Activated CD4-positive, alpha-beta memory T cell treated with anti-CD3 and anti-CD28 coated beads for 36 hours (primary cell): ENCODE measurements at places on chromosomes 1 and 21. TPM values are rescaled to one million over a fixed set of nuclear protein-coding genes. Genes with fewer than 3 reads are reported as not detected.
A peak's percentile ranks its signal among the peaks of the same experiment; 100 is the strongest.

DNA sequence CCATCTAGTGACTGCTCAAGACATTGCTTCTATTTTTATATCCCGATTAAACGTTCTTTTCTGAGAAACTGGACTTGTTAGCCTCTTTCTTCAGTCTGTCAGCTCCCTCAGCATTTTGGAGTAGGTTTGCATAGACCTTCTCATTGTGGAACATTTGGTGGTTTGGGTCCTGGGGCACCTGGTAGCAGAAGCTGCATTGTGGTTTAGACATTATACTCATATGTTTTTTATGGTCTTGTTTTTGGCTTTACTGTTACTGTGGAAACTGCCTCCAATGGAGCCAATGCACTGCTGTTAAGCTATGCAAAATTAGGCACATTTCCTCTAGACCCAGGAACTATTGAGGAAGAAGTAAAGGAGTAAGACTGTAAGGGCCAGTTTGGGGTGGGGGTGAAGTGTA lies 36.7 kb upstream of the LRRC8B start:
- H3K36me3 ChIP-seq = peaks cover 2% of the 10 kb centered on the region
- no peak overlapping the region for H3K4me3 ChIP-seq
- peak; percentile 45 for DNase-seq
- no peak overlapping the region for H3K27ac ChIP-seq
- H3K27me3 ChIP-seq = peaks cover 3% of the 10 kb centered on the region

The TMPRSS2 gene
- not detected for total RNA-seq

- no peak for DNase-seq
- no peaks in the 10 kb centered on the region for H3K27me3 ChIP-seq
- no peaks in the 10 kb centered on the region for H3K4me1 ChIP-seq
Measured at GRCh38 chr1:102190429-102190828, 193.7 kb upstream of the OLFM3 start.

DNA sequence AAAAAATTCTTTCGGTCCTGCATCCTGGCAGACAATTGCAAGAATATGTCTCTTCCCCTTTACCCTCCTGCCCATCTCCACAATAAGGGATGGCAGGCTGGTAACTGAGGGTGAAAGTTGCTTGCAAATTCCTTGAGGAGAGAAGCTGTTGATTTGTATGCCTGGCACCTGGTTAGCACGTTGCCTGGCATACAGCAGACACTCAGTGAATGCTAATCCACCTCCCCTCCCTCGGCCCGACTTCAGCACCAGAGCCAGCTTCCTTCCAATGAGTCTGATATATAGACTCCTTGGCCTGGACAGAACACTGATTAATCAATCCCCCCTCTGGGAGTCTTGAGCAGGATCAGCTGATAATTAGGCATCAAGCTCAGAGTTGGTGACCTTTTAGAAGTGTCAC lies 39.1 kb downstream of the KCNC4 start:
- H3K4me1 ChIP-seq = no peaks in the 10 kb centered on the region
- H3K27me3 ChIP-seq = no peaks in the 10 kb centered on the region
- no peak overlapping the region for H3K4me3 ChIP-seq
- no peak overlapping the region for H3K27ac ChIP-seq
- no peak for DNase-seq

DNA sequence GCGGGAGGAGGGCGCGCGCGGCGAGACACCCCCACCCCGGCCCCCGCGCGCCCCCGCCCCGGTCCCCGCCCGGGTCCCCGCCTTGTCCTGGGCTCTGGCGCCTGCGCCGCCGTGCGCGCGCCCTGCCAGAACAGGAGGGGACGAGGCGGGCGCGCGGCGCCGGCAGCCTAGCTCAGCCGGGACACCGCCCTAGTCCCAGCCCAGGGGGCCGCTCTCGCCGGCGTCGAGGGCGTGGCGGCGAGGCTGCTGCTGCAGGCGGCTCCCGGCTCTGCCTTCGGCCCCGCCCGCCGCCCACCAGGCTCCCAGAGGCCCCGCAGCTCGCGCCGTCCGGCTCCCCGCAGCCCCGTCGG lies at the start of gene RCAN3:
RCAN3 (plus strand) TSS at position 128 of the 350 bp plus-strand sequence. CDS start 11,537 bp downstream, outside the sequence.
- peak; percentile 92 for DNase-seq
- H3K4me1 ChIP-seq = peaks cover 61% of the 10 kb centered on the region
- H3K4me3 ChIP-seq = peak within 1 kb of the TSS; percentile 98

GRCh38 chr1:233170741-233171140 lies 124.8 kb downstream of the PCNX2 start:
- H3K36me3 ChIP-seq = peaks cover 56% of the 10 kb centered on the region
- no peak for DNase-seq
- no peaks in the 10 kb centered on the region for H3K4me1 ChIP-seq
- H3K27ac ChIP-seq = no peak overlapping the region
- no peaks in the 10 kb centered on the region for H3K27me3 ChIP-seq

- H3K27me3 ChIP-seq = no peaks in the 10 kb centered on the region
- no peak overlapping the region for H3K27ac ChIP-seq
- DNase-seq = no peak
- no peak overlapping the region for H3K4me3 ChIP-seq
Measured at GRCh38 chr1:215748431-215748830, 181.3 kb downstream of the KCTD3 start.

GRCh38 chr21:35467566-35467965 lies 418.5 kb upstream of the RUNX1 start:
- DNase-seq = no peak
- H3K36me3 ChIP-seq = no peaks in the 10 kb centered on the region
- H3K27ac ChIP-seq = no peak overlapping the region
- peaks cover 3% of the 10 kb centered on the region for H3K27me3 ChIP-seq
- H3K4me3 ChIP-seq = no peak overlapping the region

DNA sequence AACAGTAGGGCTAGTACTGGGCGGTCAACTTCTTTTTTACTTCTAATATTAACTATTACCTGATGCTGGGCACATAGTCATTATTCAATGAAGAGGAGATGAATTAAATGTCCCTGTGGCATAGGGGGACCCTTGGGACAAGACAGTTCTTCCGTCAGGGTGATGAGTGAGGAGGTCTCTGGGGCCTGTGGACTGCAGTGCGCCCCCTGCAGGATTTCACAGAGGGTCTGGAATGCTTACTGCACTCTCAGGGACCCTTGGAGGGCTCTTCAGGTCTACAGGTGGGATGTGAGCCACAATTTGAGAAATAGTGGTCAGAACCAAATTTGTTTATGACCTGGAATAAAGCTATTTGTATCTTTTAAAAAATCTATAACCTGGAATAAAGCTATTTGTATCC lies 149.4 kb downstream of the FAM78B start:
- peaks cover 14% of the 10 kb centered on the region for H3K27me3 ChIP-seq
- H3K27ac ChIP-seq = no peak overlapping the region
- no peaks in the 10 kb centered on the region for H3K36me3 ChIP-seq
- H3K4me3 ChIP-seq = no peak overlapping the region
- no peaks in the 10 kb centered on the region for H3K4me1 ChIP-seq
- DNase-seq = no peak

DNA sequence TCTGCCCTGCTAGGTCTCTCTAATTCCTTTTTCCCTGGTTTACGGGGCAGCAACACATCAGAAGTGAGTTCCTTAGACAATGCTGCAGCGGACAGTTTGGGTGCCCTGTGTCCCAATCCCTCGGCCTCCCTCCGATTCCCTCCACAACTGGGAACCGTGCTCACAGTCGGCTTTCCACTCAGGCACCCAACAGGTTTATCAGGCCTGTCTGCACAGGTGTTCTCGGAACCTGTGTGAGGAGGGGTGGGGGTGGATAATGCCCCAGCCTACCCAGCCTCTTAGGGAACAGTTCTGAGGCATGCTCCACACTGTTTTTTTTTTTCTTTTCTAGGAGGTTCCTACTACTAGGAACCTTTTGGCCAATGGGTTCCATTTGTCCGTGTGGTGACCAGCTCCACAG lies 131.2 kb downstream of the DISC1 start:
- no peak overlapping the region for H3K4me3 ChIP-seq
- no peak overlapping the region for H3K27ac ChIP-seq
- no peaks in the 10 kb centered on the region for H3K4me1 ChIP-seq
- DNase-seq = no peak
- H3K36me3 ChIP-seq = peaks cover 16% of the 10 kb centered on the region

DNA sequence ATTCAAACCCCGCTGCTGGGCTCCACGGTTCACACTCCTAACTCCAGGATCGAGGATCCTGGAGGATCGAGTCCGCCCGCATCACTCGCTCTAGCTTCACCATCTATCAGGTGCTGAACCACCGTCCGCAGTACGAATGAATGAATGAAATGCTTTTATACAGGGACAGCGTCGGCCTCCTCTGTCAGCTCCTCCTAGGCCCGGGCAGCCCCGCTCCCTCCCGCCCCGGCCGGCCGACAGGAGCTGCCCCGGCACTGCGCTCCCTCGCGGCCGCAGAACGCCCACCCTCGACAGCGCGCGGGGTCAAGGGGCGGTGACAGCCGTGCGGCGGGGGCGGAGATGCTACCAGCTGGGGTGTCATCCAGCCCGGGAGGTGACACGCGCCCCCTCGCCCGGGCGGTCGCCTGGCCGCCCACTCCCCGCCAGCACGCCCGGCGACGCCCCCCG lies 520 bp downstream of the ZBTB17 start:
- DNase-seq = peak; percentile 84
- H3K36me3 ChIP-seq = peaks cover 24% of the 10 kb centered on the region
- peaks cover 42% of the 10 kb centered on the region for H3K4me1 ChIP-seq
- peak overlapping the region; percentile 87 for H3K4me3 ChIP-seq
- H3K27ac ChIP-seq = peak overlapping the region; percentile 94

The TMEM54 gene
- 4.0 TPM for total RNA-seq

GRCh38 chr21:25107708-25108107 lies 499.6 kb downstream of the MRPL39 start:
- no peaks in the 10 kb centered on the region for H3K27me3 ChIP-seq
- no peaks in the 10 kb centered on the region for H3K4me1 ChIP-seq
- no peaks in the 10 kb centered on the region for H3K36me3 ChIP-seq

- peaks cover 6% of the 10 kb centered on the region for H3K36me3 ChIP-seq
- H3K27me3 ChIP-seq = no peaks in the 10 kb centered on the region
- peaks cover 56% of the 10 kb centered on the region for H3K4me1 ChIP-seq
- H3K4me3 ChIP-seq = peak overlapping the region; percentile 82
- peak overlapping the region; percentile 78 for H3K27ac ChIP-seq
- DNase-seq = no peak
Measured at GRCh38 chr1:1776672-1777582, 1.3 kb downstream of the NADK start.

The NDC1 gene
- total RNA-seq = 29.6 TPM

- H3K27me3 ChIP-seq = no peaks in the 10 kb centered on the region
- peaks cover 3% of the 10 kb centered on the region for H3K4me1 ChIP-seq
- no peak overlapping the region for H3K27ac ChIP-seq
- H3K4me3 ChIP-seq = no peak overlapping the region
Measured at GRCh38 chr1:107810291-107810951, 154.6 kb downstream of the VAV3 start.

DNA sequence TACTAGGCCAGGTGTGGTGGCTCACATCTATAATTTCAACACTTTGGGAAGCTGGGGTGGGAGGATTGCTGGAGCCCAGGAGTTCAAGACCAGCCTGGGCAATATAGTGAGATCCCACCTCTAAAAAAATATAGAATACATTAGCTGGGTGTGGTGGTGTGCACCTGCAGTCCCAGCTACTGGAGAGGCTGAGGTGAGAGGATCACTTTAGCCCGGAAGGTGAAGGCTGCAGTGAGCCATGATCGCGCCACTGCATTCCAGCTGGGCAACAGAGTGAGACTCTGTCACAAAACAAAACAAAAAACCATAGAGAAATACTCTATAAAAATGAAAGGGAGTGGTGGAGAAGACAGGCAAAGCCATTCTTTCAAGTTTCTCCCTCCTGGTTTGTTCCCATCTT lies 62.1 kb downstream of the EYA3 start:
- H3K4me3 ChIP-seq = no peak overlapping the region
- no peaks in the 10 kb centered on the region for H3K27me3 ChIP-seq
- peaks cover 3% of the 10 kb centered on the region for H3K36me3 ChIP-seq
- no peak for DNase-seq
- H3K27ac ChIP-seq = no peak overlapping the region
- H3K4me1 ChIP-seq = peaks cover under 1% of the 10 kb centered on the region

The DNALI1 gene
- not detected for total RNA-seq
